ENCODE measurements at places on chromosomes 5 and 9.

GRCh38 chr5:170541146-170541769 is 37.4 kb downstream of the KCNIP1 start:
- no peak overlapping the region for H3K4me3 ChIP-seq
- peaks cover 3% of the 10 kb centered on the region for H3K27me3 ChIP-seq
- DNase-seq, result no peak
- H3K4me1 ChIP-seq, result no peaks in the 10 kb centered on the region

- H3K27me3 ChIP-seq, result no peaks in the 10 kb centered on the region
- no peaks in the 10 kb centered on the region for H3K36me3 ChIP-seq
- peak; percentile 54 for DNase-seq
Observed at GRCh38 chr5:175444060-175444904, at the start of gene DRD1. TSS of gene DRD1 (minus strand) at chr5:175444182. CDS start at chr5:175443099, 1,083 bp downstream.

GRCh38 chr5:16619136-16619535 is 2.3 kb upstream of the RETREG1 start:
- no peak overlapping the region for H3K27ac ChIP-seq
- no peak for DNase-seq
- H3K4me1 ChIP-seq, result no peaks in the 10 kb centered on the region
- no peaks in the 10 kb centered on the region for H3K36me3 ChIP-seq
- no peak overlapping the region for H3K4me3 ChIP-seq
- no peaks in the 10 kb centered on the region for H3K27me3 ChIP-seq

- H3K4me3 ChIP-seq, result no peak overlapping the region
- H3K27me3 ChIP-seq, result no peaks in the 10 kb centered on the region
- H3K36me3 ChIP-seq, result peaks cover 87% of the 10 kb centered on the region
- H3K27ac ChIP-seq, result no peak overlapping the region
- no peaks in the 10 kb centered on the region for H3K4me1 ChIP-seq
Observed at GRCh38 chr9:93655621-93656425, 79.4 kb downstream of the PHF2 start.

GRCh38 chr5:157748760-157749461 is 5.4 kb downstream of the LSM11 start:
- peaks cover 12% of the 10 kb centered on the region for H3K4me1 ChIP-seq
- H3K36me3 ChIP-seq, result peaks cover 27% of the 10 kb centered on the region
- H3K27me3 ChIP-seq, result no peaks in the 10 kb centered on the region
- no peak overlapping the region for H3K27ac ChIP-seq
- no peak for DNase-seq
